Amniotic stem cell (primary cell): ENCODE measurements at places on chromosomes 3 and 15.

DNA sequence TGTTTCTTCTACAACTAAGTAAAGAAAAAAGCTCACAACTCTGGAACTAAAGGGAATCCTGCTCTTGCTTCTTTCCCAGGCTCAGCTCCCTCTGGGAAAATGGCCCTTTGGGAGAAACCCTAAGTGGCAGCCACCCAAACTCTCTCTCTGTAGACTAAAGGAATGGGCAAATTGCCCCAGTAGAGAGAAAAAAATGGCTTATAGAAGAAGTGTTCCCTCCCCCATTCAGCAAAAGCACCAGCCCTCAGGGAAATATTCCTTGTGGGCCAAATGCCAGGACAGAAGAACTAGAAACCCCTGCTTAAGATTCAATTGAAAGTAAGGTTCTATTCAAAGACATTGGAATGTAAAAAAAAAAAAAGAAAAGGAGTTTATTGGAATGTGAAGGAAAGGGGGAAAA, 603.7 kb upstream of the ALCAM start:
- DNase-seq: peak; percentile 8

DNA sequence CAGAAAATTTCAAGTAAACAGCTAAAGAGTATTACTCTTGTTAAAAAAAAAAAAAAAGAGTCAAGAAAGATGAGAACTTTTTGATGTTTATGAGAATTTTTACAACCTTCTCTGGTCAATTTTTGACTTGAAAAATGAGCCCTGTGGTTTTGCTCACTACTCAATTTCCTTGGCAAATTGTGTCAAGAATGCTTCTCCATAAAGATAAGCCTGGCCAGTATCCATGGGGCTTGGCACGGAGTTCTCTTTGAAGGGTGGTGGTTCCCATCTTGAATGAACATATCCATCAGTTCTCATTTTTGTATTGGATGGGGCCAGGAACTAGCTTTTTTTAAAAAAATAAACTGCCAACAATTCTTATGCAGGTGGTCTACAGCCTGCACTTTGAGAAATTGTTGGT, 179.9 kb downstream of the RYR3 start:
- no peak for DNase-seq

DNA sequence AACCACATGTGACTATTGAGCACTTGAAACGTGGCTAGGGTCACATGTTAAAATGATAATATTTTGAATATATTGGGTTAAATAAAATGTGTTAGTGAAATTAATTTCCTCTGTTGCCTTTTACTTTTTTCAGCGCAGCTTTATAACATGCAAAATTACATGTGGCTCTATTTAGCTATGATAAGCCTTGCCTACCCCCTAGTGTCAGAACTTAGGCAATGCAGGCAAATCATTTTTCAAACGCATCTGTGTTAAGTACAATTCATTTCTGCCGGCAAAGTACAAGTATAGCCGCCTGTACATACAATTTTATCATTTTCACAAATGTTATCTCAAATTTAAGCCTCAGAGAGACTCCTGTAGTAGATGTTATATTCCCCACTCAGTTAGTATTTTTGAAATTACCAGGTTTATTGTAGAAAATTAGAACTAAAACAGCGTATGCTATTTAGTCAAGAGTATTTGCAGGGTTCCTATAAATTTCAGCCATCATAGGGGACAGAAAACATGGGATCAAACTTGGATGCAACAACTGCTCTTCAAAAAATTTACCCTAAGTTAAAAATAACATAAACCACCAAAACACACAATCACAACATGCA, 56.1 kb downstream of the TAFA4 start:
- peak; percentile 23 for DNase-seq

GRCh38 chr3:141853081-141853601, 23.3 kb upstream of the ATP1B3 start:
- no peak for DNase-seq

- no peak for DNase-seq
These were observed 107.4 kb downstream of the HES1 start for GRCh38 chr3:194243172-194243837.

GRCh38 chr3:132749786-132750185, 27.6 kb upstream of the NPHP3 start:
- DNase-seq: no peak

DNA sequence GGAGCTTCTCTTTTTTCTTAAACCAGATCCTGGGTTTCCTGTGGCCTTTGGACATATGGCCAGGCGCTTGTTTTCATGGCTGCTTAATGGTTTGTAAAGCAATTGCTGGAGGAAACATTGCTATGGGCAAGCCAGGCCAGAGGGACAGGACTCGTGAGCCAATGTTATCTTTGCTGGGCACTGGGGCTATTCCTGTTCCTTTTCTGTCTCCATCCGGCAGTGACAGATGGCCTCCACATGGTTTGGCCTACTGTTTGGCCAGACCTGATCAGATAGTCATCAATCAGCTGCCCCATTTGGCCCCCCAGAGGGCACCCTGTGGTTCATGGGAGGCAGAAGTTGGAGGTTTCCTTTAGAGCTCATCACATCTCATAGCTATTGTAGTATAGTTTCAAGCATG, 326.1 kb upstream of the ROPN1 start:
- DNase-seq: no peak

GRCh38 chr15:85137489-85138168, 156.0 kb downstream of the PDE8A start:
- DNase-seq: no peak

DNA sequence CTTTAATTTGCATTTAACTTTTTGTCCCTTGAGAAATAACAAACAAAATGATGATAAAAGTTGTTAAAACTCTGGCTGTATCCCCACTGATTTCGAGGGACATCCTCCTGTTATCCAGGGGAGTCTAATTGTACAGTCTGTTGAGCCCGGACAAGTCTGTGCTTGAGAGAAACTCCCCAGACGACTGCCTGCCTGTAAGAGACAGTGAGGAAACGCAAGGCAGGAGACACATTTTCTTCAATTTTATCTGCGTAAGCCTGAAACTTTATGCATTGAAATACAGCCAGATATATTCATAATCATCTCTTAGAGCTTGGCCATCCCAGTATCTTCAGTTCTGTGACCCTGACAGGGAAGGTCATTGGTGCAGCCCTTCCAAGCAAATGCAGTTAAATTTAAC, 97.7 kb downstream of the ROBO2 start:
- DNase-seq: no peak

DNA sequence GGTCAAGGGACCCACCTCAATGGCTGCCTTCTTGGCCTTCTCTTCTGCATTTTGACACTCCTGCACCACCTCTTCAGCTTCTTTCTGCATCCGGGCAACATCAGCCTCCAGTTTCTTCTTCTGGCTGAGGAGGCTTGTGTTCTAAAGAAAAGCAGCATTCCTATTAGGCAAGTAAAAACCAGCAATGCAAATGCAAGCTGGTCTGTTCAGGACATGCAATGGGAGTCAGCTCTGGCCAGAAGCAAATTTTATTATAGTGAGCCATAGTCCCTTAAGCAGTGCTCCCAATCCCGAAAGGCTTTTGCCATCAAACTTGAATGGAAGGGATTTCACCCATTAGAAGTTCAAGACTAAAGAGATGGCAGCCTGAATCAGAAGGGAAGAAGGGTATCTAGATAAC, 97.7 kb downstream of the HHLA2 start:
- no peak for DNase-seq

- no peak for DNase-seq
These were observed 212.6 kb upstream of the ATP10A start for GRCh38 chr15:26075770-26076169.

DNA sequence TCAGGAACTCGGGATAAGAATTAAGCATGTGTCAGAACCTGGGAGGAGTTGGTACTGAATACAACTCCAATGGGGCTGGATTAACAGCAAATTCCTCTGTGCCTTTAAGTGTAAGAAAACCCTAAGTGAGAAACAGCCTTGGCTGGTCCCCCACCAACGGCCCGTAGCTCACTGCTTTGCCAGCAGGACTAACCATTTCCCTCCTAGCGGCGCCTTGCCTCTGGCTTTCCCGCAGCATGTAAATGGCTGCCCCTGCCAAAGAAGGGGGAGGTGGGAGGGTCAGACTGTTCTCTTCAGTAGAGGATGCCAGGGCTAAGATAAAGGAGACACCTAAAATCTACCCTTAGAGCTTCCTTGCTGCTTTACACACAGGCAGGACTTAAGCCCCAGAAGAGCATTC, 51.0 kb upstream of the SH3GL3 start:
- no peak for DNase-seq

DNA sequence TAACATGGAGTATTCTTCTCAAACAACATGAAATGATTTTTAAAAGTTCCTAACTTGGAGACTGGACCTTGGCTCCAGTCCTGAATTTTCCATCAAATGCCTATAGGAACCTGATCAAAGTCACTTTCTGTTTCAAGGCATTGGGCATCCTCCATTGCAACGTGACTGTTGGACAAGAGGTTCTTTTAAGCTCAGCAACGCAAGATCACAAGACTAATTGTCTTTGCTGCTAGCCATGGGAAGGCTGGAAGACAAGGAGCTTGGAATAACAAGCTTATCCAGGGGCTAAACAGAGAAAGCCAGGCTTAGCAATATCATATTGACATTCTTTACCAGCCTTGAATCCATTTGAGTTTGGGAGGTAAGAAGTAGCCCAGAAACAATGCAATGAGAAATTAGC, 48.3 kb downstream of the SST start:
- no peak for DNase-seq

- DNase-seq: no peak
These were observed 584.0 kb downstream of the GRM7 start for GRCh38 chr3:7444886-7445285.

DNA sequence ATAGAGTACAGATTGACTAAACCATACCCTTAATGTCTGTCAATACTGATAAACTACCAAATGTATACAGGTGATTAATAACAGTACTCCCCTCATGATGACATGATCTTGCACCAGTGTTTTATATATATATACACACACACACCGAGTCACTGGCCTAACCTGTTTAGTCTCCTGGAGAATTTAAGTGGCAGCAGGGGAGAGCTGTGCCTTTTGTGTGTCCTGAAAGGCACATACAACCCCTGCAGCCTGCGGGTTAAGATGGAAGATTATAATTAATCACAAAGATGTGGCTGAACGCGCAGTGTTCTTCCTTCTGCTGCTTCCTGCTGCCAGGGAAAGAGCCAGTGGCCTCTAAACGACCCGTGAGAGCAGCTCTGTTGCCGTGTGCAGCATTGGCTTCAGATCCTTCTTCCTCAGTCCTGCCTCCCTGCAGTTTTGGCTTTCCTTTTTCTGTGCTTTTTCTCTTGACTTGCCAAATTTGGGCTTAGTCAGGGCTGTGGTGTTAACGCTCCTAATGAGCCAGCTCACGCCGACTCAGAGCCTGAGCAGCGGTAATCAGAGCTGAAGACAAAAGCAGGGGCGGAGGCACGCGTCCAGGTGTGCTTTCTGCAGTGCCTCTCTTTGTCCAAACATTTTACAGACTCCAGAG, 42.5 kb upstream of the UBE3A start:
- DNase-seq: no peak

DNA sequence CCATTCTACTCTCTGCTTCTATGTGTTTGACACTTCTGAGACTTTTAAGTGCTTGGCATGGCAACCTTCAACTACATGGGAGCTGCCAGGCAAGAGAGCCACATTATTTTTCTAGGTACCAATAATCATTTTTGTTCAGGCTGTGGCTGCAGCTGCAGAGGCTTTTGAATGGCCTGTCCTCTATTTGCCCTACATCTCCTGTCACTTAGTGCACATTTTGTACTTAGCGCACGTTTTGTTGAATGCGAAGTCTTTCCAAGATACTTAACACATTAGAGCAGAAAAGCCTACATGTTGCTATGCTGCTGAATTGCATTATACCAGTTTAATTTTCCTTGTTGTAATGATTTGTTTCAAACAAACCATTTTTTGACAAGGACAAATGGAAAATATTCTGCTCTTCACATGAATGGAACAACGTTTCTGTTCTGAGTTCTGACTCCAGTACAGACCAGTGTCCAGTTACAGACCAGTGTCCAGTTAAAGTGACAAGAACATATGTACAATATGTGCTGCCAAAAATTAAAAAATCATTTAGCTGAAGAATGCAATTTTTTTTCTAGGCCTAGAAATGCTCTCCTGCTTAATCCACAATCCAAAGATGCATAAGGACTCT, 113.9 kb downstream of the ABI3BP start:
- DNase-seq: no peak

DNA sequence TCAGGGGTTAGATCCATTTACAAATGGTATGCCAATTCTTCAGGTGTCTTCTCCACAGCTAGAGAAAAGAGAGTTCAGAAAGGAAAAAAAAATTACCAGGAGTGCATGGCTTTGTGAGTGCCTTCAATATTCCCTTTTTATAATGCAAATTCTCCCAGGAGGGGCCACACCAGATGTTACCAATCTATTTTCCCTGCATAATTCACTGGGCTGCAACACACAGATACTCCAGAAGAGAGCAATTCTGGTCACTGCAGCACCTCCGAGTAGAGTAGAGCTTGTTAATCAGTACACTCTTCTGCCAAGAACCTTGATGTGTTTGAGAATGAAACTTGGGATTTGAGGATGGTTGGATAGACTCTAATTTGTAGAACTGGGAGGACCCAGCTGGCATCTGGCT, 80.7 kb upstream of the SPRED1 start:
- no peak for DNase-seq

- no peak for DNase-seq
These were observed 101.1 kb downstream of the GREM1 start for GRCh38 chr15:32818758-32819447.

- DNase-seq: no peak
These were observed 11.6 kb upstream of the RNF7 start for GRCh38 chr3:141726483-141726882.

DNA sequence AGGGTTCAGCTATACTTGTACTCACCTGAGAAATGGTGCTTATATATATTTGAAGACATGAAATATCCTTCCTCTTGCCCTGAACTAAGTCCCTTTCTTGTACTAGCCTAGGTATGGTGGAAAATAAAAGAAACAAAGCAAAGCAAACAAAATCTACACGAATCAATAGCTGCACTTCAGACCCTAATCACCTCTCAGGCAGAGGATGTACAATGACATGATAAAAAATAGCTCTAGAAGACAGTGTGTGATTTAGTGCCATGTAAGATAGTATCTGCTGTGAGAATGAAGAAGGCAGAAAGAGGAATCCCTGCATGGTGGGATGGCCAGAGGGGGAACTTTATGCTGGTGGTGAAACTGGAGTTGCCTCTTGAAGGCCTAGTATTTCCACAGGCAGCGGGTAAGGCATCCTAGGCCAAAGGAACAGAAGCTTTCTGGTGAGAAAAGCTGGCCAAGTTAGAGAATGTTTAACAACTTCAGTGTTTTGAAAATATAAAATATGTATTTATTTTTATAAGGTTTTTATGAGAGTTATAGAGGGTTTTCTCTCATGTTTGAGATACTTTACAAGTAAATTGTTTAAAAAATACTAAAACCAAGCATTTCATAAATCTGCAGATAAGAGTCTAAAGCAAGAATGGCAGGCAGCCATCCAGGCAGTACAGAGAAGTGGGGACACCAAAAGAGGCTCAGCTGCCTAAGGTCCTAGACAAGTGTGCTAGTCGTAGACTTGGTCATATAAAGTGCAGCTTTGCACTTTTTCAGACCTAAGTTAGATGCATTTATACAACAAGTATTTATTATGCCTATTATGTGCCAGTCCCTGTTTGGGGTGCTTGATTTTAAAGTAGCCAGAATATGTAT, 14.9 kb downstream of the LEKR1 start:
- DNase-seq: no peak

DNA sequence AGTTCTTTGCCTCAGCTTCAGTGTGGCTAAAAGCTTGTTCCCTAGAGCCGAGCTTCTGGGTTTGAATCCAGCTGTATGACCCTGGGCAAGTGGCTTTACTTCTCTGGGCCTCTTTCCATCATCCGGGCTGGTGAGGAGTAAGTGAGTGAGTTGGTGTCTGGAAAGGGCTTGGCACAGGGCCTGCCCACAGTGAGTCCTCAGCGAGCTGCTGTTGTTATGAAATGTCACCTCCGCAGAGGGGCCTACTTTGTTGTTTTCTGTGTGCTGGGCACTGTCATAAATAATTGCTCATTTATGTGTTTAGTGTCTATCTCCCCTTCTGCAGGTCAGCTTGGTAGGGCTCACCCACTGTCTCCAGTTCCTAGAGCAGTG, 31.7 kb downstream of the SLC6A6 start:
- no peak for DNase-seq
